HCT116 (cell line): ENCODE measurements at places on chromosomes 13 and 19. TPM values are rescaled to one million over a fixed set of nuclear protein-coding genes. Genes with fewer than 3 reads are reported as not detected.

- no peaks in the 10 kb centered on the region for H3K36me3 ChIP-seq
- H3K27ac ChIP-seq, result no peak overlapping the region
- H3K27me3 ChIP-seq, result no peaks in the 10 kb centered on the region
Observed at GRCh38 chr13:83829810-83830209, 52.5 kb downstream of the SLITRK1 start.

DNA sequence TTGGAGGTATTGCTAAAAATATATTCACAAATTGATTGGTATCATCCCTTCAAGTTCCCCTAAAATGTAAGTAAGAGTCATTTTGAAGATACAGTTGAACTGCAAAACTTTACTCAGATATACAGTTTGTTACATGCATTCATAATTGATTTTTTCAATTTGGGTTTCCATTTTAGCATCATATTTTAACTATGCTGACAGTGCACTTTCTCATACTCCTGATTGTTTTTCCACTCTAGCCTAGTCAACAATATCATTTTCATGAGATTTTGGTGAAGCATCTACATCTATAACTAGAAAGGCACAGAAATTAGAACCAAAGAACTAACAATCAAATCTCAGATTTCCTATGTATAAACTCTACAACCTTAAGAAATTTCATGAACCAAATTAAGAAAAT, 2850.4 kb upstream of the PCDH20 start:
- no peaks in the 10 kb centered on the region for H3K27me3 ChIP-seq
- no peaks in the 10 kb centered on the region for H3K4me1 ChIP-seq
- no peaks in the 10 kb centered on the region for H3K36me3 ChIP-seq
- H3K4me3 ChIP-seq, result no peak overlapping the region
- DNase-seq, result no peak

GRCh38 chr13:98274921-98275487, 97.9 kb upstream of the RNF113B start:
- H3K27me3 ChIP-seq, result no peaks in the 10 kb centered on the region
- H3K4me3 ChIP-seq, result no peak overlapping the region
- DNase-seq, result no peak
- H3K27ac ChIP-seq, result no peak overlapping the region
- no peaks in the 10 kb centered on the region for H3K4me1 ChIP-seq

- H3K4me1 ChIP-seq, result no peaks in the 10 kb centered on the region
- no peak for DNase-seq
- H3K27ac ChIP-seq, result no peak overlapping the region
Observed at GRCh38 chr13:95233026-95233635, 68.1 kb downstream of the ABCC4 start.

The CCNE1 gene
- total RNA-seq, result 29.3 TPM
